ENCODE measurements at places on chromosomes 4 and X.

DNA sequence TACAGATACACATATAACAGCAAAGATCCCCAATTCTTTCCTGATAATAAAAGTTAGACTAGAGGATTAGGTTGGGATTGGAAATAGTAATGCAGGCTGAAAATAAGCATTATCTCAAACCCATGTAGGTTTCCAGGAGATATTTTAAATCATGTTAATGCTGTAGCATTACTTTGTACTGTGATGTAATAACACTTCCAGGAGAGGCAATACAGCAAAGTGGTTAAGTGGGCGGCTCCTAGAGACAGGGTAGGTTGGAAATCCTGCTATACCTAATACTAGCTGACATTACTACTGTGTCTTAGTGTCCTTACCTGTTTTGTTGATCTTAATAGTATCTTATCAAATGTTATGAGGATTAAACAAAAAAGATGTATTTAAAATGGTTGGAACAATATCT lies 9.6 kb downstream of the PAICS start:
- DNase-seq, result no peak

DNA sequence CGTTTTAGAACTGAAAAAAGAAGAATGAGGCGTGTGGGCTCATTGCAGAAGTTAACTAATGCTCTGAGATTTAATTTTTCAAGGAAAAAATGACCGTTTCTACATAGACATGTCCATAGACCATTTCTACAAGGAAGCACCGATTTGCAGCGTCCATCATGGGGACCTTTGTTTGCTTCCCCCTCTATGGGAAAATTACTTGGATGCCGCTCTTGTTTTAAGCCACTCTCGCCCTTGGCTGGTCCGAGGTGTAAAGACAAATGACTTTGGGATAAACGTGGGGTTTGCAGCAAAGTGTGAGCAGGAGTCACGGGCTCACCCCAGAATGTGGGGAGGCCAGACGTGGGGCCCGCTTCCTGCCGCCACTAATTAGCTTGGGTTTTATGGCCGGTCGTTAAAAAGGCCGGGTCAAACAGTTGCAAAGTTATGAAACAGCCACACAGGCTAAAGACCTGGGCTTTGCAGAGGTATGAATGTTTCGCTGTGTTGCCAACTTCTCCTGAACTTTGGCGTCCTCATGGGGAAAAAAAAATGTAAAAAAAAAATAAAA lies 235.9 kb downstream of the SHOX start:
- DNase-seq, result peak; percentile 1

DNA sequence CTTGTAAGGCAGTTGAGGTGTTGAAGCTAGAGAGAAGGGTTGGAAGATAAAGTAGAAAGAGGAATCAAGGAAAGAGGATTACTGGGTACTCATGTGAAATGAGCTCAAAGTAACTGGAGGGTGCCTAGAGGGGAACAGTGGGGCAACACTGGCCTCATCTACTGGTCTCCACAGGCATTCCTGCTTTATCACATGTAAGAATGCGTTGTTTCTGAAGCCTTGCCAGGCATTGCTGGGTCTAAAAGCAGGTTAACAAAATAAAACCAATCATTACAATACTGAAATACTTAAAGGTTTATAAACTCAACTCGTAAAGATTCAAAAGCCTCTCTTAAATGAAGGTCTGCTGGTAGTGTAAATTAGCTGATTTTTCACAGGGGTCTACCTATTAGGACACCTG lies 96.0 kb downstream of the FANCB start:
- DNase-seq, result no peak

GRCh38 chrX:139881572-139881971 lies 51.3 kb downstream of the ATP11C start:
- DNase-seq, result no peak

- no peak for DNase-seq
These were observed 148.3 kb upstream of the ANXA10 start for GRCh38 chr4:167943872-167944505.

DNA sequence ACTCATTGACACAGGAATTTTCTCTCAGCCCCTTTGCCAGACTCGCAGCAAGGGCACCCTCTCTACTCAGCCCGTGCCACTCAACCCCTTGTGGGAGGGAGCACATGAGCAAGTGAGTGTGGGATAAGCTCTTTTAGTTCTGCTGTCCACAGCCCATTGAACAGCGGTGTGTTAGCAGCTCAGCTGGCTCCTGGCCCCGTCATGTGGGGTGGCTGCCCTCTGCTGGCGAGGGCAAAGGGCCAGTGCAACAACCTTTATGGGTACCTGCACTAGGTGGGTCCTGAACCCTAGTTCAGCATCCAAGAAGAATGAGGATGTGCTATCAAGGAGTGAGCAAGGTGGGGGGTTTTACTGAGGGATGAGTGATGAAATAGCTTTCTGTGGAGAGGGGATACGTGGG lies 85.0 kb upstream of the ZNF81 start:
- peak; percentile 49 for DNase-seq

DNA sequence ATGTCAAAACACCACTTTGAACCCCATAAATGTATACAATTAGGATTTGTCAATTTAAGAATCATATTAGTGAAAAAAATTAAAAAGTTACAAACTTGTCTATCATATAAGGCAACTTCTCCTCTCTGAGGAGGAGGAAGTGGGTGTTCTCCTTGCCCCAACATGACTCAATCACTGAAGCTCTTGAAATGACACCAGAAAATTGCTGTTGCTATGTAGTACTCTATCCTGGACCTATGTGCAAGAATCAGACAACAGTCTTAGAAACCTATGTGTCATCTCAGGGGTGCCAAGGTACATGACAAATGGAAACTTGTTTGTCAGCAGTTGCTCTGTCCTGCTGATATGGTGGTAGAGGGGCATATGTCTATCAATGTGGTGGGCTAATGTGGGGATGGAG lies 47.7 kb downstream of the HMGB3 start:
- DNase-seq, result peak; percentile 46
